Astrocyte (in vitro differentiated cells and primary cell): ENCODE measurements at places on chromosomes 3 and 15. TPM values are rescaled to one million over a fixed set of nuclear protein-coding genes. Genes with fewer than 3 reads are reported as not detected.

The C2CD4A gene
- total RNA-seq, result not detected in 2 replicates

DNA sequence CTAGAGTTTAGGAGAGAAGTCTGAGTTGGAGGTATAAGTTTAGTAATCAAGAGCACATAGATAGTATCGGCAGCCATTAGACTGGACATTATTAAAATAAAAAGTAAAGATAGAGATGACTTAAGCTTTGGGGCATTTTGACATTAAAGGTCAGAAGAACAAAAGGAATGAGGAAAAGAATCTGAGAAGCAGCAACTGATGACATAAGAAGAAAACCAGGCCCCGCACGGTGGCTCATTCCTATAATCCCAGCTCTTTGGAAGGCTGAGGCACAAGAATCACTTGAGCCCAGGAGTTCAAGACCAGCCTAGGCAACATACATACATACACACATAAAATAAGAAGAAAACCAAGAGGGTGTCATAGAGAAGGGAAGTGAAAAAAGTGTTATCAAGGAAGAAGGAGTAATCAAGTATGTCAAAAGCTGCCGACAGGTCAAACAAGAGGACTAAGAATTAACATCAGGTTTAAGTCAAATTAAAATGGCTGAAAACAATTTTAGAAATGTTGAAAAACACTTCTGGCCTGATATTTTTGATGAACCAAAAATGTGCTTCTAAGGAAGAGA, 38.9 kb downstream of the ACAP2 start:
- peak; percentile 18 for DNase-seq

GRCh38 chr3:161893972-161894371, 397.4 kb downstream of the OTOL1 start:
- peak; percentile 84 for DNase-seq

The TMEM40 gene
- 1.3 and 2.0 TPM in 2 replicates for total RNA-seq

DNA sequence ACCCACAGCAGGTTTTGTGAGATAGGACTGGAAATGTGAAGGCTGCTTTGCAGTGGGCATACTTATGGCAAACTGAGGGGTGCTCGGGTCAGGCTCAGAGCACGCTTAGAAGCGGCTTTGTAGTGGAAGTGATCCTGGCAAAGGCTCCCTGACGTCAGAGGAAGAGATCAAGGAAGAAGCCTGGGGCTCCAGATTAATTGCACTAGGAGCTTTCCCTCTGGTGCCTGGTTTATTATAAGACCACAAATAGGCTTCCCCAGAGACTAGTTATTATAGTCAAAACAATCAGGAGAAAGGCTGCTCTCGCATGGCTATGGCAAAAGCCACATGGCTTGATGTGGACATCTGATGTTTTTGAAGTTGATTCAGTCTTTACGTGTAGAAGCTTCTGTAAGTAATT, 515.1 kb downstream of the GABRG3 start:
- DNase-seq, result no peak

The MASP1 gene
- 0.62 and 0.79 TPM in 2 replicates for total RNA-seq

- DNase-seq, result no peak
Observed at GRCh38 chr3:4846543-4846942, 132.7 kb upstream of the BHLHE40 start.

The COL8A1 gene
- total RNA-seq, result 118 and 123 TPM in 2 replicates

The CCNB2 gene
- 5.9 and 7.9 TPM in 2 replicates for total RNA-seq

The AMT gene
- total RNA-seq, result 4.0 and 5.2 TPM in 2 replicates

The COLQ gene
- total RNA-seq, result 1.2 and 1.7 TPM in 2 replicates

GRCh38 chr3:115814778-115815380, 191.6 kb downstream of the GAP43 start:
- peak; percentile 36 for DNase-seq

The SNTN gene
- total RNA-seq, result not detected in 2 replicates

The GOLGA8T gene
- 0.32 TPM in 1 of 2 replicates, not detected in the other for total RNA-seq

The TNNC1 gene
- total RNA-seq, result 5.4 and 12.4 TPM in 2 replicates

DNA sequence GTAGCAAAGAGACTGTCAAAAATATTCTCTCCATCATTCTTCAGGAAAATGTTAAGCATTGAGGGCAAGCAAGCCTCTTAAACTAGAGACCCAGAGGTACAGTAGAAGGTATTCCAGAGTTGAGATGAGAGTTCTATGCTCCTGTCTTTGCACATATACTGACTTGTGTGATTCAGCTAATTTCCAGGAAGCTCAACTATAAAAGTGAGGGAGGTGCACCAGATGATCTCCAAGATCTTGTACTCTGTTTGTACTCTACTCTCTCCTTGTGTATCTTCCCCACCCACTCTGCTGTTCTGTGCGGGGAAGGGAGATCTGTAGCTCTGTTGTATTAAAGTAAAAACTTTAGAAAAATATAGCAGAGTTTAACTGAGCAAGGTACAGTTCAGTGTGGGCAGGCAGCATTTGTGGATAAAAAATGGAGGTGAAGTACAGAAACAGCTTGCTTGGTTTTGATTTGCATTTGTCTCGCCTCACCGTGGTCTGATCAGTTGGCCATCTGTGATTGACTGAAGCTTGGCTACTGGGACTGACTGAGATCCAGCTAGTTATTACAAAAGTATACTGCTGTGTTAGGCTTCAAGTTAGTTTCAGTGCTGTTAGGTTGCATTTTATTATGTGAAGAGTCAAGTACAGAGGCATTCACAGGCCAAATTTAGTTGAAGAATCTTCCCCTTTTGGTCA, 463.1 kb upstream of the GOLIM4 start:
- DNase-seq, result no peak

- DNase-seq, result no peak
Observed at GRCh38 chr3:69607466-69608305, 131.6 kb upstream of the MITF start.

- no peak for DNase-seq
Observed at GRCh38 chr15:72541674-72542073, 67.5 kb downstream of the ARIH1 start.

GRCh38 chr3:16913264-16913580, 28.5 kb downstream of the PLCL2 start:
- DNase-seq, result no peak

- no peak for DNase-seq
Observed at GRCh38 chr3:73137736-73138403, 76.4 kb downstream of the EBLN2 start.

- DNase-seq, result no peak
Observed at GRCh38 chr15:101440846-101441590, 48.5 kb downstream of the PCSK6 start.

The DUOXA1 gene
- total RNA-seq, result 0.36 and 0.66 TPM in 2 replicates

DNA sequence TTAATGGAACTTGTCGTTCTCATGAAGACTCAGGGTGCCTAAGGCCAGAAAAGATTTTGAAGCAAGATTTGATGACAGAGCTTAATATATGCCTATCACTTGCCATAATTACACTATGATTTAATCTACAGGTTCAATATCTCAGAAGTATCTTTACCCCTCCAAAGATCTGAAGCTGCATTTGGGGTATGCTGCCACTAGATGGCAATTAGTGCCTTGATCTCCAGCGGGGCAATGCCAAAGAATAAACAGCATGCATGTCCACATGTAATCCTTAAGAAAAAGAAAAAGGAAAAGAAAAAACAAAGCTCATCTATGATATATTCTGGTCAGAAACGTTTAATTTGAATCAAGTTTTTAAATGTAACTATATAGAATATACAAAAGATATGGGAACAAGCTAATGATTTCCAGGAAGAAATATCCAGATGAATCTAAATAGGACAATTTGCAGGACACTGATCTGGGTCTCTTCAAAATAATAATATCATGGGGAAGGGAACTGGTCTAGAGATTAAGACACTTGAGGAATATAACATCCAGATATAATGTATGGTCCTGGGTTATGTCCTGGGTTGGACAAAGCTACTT, 55.0 kb upstream of the SOX14 start:
- no peak for DNase-seq

DNA sequence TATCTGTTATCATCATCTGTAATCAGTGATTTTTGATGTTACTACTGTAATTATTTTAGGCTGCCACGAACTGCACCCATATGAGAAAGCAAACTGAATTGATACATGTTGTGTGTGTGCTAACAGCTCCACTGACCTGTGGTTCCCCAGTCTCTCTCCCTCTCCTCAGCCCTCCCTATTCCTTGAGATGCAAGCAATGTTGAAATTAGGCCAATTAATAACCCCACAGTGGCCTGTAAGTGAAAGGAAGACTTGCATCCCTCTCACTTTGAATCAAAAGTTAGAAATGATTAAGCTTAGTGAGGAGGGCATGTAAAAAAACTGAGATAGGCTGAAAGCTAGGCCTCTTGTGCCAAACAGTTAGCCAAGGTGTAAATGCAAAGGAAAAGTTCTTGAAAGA, 218.6 kb upstream of the LRRFIP2 start:
- DNase-seq, result no peak

The ERICH6 gene
- total RNA-seq, result 0.09 TPM in 1 of 2 replicates, not detected in the other

- peak; percentile 82 for DNase-seq
Observed at GRCh38 chr3:188432802-188433520, 279.0 kb downstream of the LPP start.

The SPATA12 gene
- total RNA-seq, result not detected in 2 replicates

The ZNF385D gene
- 7.8 and 8.0 TPM in 2 replicates for total RNA-seq

GRCh38 chr15:38455092-38455491, 1.2 kb downstream of the FAM98B start:
- DNase-seq, result no peak

DNA sequence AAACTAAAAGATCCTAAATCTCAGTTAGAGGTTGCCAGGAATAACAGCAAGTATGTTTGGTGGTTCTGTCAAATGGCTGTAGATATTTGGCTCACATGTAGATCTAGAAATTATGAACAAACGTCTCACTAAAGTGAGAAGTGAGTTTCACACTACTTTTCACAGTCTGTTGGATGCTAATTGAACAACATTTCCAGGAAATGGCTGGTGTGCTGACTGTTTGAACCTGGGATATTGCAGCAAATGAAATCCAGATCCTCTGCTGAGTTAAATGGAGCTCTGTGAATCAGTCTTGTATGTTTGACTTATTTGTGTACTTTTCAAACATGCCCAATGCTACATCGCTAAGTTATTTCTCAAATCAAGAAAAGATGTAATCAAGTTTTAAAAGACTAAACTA, 21.3 kb upstream of the RSL24D1 start:
- no peak for DNase-seq

GRCh38 chr15:40772014-40772413, 2.2 kb downstream of the C15orf62 start:
- no peak for DNase-seq

The ITIH1 gene
- total RNA-seq, result not detected in 2 replicates

- no peak for DNase-seq
Observed at GRCh38 chr15:26525096-26525495, 247.8 kb downstream of the GABRB3 start.

The ZNF710 gene
- 26.9 and 27.2 TPM in 2 replicates for total RNA-seq

DNA sequence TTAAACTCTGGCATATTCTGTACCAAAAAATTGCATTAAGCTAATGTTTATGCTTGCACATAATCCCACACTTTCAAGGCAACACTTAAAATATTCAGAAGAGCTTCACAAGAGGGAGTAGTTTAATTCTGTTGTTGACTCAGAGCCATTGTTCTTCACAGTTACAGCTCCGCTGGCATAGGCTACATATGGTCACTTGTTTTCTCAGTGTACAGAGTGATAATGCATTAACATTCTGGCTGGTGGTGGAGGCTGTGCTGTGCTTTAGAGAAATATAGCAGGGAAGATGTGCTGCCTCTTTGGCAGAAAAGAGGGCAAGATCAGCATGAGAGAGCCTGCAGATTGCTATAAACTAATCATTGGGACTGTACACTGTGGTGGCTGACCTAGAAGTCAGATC, 13.3 kb downstream of the NLGN1 start:
- no peak for DNase-seq

DNA sequence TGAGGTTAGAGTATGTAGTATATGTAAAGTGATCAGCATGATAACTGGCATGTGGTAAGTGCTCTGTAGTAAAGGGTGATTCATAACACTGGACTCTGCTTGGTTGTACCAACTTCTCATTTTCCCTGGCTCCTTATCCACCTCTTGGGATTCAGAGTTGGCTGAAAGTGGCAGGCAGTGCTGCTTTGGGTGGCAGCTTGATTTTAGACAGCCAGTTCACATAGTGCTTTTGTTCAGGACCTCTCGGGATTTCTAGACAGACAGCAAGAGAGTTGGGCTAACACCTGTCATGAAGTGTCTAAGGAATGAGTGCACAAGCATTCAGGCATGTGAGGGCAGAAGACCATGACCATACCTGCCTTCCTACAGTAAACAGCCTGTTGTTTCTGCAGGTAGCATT, 69.0 kb downstream of the RBM6 start:
- DNase-seq, result peak; percentile 43

The FOXL2NB gene
- 3.9 and 5.2 TPM in 2 replicates for total RNA-seq

GRCh38 chr3:138082085-138082991, 33.1 kb downstream of the DZIP1L start:
- DNase-seq, result peak; percentile 97

DNA sequence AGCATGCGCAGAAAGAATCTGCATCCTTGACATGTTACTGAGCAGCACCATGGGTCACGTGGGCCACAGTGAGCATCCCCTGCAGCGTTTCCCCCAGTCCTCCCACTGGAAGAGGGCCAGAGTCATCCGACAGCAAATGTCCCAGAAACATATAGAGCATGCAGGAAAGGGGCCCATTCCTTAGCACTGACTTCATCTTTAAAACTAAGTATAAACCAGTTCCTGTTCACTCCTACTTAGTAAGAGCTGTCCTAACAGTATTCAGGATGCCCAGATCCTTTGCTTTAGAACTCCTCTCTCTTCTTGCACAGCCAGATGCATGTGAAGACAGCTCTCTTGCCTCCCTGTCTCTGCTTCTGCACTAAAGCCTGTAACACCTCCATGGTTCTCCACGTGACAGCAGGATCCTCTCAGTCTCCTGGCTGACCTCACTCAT, 79.3 kb upstream of the OXTR start:
- peak; percentile 72 for DNase-seq

- DNase-seq, result peak; percentile 2
Observed at GRCh38 chr3:131630807-131631206, 128.0 kb upstream of the MRPL3 start.

DNA sequence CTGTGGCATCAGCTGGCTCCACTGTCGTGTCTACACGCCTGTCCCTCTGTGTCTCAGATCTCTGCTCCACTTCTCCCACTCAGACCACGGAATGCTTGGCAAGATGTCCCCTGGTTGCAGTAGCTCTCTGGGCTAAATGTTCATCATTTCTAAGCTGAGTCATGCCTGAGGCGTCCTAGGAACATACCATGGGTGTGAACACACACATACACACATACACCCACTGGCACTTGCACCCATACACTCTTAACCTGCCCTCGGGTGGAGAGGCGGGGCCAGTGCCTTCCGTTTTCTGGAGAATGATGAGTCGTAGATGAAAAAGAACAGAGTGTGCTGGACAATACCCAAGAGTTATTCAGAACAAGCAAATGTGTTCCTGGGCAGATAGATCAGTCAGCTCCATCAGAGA, 72.4 kb downstream of the SENP2 start:
- peak; percentile 99 for DNase-seq

GRCh38 chr3:33658991-33659848, 58.8 kb downstream of the CLASP2 start:
- DNase-seq, result peak; percentile 73
